Inflammatory macrophage treated with lipopolysaccharide for 4 hours (primary cell): ENCODE measurements at places on chromosomes 2 and 18.

DNA sequence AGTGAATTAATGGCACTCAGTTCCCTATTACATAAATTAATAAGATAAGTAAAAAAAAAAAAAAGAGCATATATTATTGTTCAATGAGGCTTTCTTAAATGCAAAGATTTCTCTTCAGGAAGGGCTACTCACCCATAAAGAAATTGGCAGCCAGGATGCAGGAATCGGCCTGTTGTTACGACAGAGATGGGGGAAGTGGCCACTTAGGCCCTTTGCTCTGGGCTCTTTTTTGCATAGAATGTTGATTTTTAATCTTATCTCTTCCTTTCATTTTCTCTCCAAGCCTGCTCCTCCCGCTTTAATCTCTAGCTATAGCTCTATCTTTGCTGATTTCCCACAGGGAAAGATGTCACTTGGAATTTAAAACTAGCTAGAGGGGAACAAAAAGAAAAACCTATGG, 391.8 kb upstream of the CRIM1 start:
- DNase-seq = no peak

DNA sequence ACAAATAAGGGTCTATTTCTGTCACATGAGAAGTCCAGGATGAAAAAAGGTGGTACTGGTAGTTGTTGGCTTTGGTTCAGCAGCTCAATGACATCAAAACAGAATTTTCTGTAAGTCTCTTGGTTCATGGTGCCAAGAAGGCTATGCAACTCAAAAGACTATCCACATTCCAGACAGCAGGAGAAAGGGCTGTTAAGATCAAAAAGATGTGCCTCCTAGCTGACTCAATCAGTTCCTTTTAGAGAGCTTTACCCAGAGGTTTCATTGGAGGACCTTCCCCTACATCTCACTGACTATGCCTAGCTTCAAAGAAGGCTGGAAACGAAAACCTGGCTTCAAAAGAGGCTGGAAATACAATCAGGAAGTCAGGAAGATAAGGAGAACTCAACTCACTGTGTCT, 98.0 kb downstream of the DYM start:
- DNase-seq = no peak

- DNase-seq = no peak
These were observed 1.2 kb upstream of the AOX1 start for GRCh38 chr2:200584639-200585038.

GRCh38 chr2:139162456-139162855, 382.3 kb upstream of the NXPH2 start:
- no peak for DNase-seq

DNA sequence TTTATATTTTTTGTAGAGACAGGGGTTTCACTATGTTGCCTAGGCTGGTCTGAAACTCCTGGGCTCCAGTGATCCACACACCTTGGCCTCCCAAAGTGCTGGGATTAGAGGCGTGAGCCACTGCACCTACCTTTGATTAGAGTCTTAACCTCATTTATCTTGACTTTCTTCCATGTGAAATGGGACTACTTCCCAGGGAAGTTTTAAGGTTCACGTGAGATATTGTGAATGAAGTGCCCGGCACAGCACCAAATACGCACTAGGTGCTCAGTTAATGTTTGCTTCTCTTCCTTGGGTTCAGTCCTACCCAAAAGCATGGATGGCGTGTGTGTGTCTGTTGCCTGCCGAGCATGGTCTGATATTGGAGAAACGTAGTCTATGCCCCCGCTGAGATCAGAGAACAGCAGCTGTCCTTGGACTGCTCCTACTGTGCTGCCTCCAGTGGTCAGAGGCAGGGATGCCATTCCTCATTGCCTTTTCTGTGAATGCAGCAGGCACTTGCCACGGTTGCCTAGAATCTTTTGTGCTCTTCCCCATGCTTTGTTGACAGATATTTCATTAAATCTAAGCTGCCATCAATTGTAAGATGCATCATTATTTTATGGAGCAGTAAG, 12.3 kb upstream of the TFCP2L1 start:
- DNase-seq = peak; percentile 23

GRCh38 chr2:1553671-1554295, 140.5 kb downstream of the TPO start:
- DNase-seq = no peak

DNA sequence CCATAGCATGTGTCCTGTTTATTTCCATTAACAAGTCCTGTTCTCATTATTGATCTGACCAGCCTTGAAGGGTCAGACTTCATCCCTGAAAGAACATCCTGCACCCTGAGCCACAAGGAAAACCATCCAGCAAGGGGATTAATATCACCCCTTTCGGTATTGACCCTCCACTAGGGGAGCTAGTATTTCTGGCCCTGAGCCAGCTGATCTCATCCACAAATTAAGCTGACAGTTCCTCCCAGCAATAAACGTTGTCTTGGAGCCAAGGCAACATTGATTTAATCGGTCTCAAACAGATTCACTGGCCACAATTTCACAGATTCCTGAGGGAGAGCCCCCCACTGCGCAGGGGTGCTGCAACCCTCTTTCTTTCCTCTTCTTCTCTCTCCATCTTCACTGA, 353.1 kb upstream of the FANCL start:
- no peak for DNase-seq

DNA sequence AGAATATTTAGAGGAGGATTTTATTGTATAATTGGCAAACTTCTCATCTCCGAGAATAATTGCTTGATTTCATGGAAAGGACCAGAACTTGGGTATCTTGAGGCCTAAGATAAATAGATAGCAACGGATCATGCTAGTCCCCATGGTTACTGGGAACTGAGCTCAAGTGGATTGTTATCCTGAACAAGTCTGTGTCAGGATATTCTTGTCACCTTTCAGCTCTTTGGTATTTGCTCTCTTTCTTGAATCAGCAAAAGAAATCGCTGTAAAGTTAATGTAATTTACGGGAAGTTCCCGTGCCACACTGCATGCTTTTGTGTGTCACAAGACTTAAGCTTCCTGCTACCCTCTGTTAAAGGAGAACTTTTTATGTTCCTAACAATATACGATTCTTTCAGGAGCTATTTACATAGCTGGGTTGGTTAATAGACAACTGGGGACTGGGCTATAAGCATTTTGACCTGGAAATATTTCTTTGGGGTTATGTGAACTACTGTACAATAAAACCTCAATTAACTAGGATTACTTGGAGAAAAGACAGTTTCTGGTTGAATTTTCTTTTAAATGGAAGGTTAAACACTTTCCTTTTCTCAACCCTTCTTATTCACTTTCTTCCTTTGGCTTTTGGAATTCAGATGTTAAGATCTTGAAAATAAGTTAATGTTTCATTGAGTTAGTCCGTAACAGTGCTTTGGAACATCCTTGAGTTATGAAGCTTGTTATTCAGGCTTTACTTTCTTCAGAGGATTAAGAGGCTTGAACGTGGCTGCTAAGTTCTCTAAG, 151.2 kb downstream of the FMNL2 start:
- peak; percentile 80 for DNase-seq

DNA sequence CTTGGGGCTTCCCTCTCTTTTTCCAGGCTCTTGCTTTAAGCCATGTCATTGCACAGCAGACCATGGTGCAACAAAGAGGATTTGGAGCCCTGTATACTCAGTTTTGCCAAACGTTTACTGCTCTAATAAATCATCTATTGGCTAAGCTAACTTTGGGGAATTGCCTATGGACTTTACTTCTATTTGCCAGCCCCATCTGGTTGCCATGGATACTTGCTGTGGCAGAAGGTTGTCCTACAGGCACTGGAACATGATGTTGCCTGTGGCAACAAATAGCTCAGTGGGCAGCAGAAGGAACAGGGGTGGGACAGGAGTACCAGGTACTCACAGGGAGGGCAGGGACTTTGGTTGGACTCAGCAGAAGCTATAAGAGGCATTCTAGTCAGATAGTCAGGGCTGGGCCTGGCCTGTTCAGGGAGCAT, 129.7 kb downstream of the CCDC85A start:
- no peak for DNase-seq

DNA sequence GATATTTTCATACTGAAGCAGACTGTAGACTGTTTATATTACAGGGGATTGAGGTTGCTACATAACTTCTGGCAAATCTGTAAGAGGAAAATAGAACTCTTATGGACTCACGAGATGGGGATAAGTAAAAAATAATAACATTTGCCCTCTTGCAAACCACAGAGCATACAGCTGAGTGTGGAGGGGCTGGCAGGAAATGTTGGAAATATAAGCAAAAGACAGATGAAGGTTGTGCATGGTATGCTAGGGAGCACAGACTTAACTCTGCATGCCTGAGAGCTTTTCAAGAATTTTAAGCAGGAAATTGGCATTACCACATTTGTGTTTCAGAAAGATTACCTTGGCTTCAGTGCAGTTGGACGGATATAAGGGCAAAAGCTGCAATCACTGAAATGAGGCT, 411.1 kb downstream of the RAD51AP2 start:
- no peak for DNase-seq

DNA sequence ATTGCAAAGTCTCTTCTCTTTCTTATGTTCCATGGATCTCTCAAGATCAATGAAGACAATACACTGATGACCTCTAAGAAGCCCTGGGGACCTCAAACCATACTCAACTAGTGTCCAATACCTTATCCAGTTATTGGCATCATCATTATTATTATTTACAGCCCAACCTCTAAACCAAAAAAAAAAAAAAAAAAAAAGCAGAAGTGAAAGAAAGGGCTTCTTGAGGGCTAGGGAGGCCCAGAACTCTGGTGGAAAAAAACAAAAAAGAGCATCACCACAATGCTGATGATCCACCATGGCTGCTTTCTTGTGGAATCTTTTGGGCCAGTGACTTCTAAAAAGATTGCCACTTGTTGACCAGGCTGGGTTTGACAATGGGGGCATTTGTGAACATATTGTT, 324.9 kb downstream of the LPIN1 start:
- DNase-seq = peak; percentile 47

DNA sequence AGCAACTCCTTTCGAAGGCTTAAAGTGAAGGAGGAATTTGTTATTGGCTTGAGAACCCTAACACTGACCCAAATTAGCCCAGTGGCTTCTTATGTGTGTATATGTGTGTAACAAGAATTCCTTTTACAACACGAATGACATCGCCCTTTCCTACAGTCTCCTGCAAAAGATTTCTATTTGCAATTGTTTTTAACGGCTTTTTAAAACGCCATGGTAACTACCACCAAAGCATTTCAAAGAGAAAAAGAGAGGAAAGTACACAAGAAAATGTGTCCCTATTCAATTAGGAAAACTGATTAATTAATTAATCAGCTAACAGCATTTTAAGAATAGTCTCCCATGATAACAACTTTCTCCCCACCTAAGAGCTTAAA, 58.1 kb downstream of the PAX3 start:
- DNase-seq = no peak

DNA sequence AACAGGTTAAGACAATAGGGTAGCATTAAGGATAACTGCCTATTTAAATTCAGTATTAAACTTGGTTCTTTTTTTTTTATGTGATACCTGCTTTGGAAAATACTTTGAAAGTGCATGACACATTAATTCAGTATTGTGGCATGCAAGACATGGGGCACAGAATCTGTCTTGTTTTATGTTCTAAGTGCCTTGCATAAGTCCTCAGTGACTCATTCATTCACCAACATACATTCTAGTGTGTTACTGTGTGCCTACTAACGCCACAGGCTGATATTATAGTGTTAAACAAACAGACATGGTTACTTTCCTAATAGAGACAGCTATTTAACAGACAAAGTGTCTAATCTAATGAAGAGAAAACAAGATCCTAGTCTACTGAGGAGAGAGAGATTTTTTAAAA, 91.7 kb downstream of the GCA start:
- no peak for DNase-seq

GRCh38 chr2:172248785-172249187, 146.1 kb upstream of the DLX2 start:
- DNase-seq = no peak

GRCh38 chr2:181070119-181070835, 89.9 kb downstream of the UBE2E3 start:
- no peak for DNase-seq

GRCh38 chr2:240460781-240461431, 25.4 kb downstream of the GPC1 start:
- DNase-seq = no peak

DNA sequence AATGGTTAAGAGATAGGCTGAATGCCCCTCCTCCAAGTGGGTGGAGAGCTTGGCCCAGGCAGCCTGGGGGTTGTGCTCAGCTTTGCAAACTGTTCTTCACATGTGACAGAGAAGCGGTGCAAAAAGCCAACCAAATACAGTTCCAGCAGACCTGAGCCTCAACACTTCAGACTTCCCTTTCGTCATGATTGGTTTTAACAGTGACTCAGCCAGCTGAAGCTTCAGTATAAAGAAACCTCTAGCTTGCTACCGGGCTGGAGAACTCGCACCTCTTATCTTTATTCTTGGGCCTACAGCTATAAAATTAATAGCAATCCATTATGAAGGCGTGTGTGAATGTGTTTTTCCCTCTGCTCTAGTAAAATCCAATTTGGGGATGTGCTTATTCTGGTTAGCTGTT, 20.0 kb downstream of the SETBP1 start:
- no peak for DNase-seq

DNA sequence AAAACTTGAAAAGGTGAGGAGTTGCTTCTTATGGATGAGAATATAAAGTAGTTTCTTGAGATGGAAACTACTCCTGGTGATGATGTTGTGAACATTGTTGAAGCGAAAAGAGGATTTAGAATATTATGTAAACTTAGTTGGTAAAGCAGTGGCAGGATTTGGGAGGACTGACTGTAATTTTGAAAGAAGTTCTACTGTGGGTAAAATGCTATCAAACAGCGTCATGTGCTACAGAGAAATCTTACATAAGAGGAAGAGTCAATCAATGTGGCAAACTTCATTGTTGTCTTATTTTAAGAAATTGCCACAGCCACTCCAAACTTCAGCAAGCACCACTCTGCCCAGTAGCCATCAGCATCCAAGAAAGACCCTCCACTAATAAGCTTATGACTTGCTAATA, 112.9 kb upstream of the ZEB2 start:
- peak; percentile 56 for DNase-seq

DNA sequence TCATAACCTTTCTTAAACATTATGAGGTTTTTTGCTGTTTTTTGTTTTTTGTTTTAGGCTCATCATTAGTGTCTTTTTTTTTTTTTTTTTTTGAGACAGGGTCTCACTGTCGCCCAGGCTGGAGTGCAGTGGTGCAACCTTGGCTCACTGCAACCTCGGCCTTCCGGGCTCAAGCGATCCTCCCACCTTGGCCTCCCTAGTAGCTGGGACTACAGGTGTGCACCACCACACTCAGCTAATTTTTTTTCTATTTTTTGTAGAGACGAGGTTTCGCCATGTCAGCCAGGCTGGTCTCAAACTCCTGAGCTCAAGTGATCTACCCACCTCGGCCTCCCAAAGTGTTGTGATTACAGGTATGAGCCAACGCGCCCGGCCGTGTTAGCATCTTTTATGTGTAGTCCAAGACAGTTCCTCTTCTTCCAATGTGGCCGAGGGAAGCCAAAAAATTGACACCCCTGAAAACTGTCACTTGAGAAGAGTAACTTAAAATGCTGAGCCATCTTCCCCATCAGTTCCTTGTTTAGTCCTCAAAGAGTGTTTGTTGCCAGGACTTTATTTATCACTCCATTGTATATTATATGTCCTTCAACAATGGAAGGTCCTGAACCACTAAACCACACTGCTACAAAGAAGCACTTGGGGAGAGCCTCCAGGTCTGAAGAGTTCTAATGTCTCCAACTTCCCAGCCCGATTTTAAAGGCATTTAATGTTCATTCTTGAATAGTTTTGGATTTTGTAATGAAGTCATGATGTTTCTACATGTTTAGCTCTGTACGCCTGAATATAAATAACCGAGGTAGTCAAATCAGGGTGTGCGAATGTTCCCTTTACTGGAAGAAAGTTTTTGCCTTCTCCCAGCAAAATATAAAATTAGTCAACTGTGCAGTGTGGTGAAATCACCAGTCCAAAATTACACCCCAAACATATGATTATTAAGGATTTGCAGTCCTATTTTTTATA, 26.4 kb downstream of the ZNF516 start:
- DNase-seq = peak; percentile 40
